Ecto neural progenitor cell (in vitro differentiated cells): ENCODE measurements at places on chromosomes 4 and X.
A peak's percentile ranks its signal among the peaks of the same experiment; 100 is the strongest.

DNA sequence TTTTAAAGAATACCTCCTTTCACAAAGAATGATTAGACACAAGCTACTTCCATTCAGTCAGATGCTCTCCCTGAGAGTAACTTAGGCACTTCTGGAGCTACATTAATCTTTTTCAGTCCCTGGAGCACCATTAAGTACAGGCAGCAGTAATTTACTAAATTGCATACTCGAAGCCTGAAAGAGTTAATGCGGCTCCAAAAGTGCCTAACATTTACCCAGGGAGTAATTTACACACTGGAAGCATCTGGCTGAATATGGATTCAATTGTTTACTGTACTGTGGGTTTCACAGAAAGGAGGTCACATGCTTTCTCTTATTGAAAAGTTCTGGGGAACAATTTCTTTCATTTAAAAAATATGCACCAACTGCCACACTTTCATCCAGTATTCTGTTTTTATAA, 260.8 kb upstream of the TENM3 start:
- no peak for DNase-seq

GRCh38 chr4:101599620-101600019, 190.9 kb upstream of the BANK1 start:
- no peak for DNase-seq

DNA sequence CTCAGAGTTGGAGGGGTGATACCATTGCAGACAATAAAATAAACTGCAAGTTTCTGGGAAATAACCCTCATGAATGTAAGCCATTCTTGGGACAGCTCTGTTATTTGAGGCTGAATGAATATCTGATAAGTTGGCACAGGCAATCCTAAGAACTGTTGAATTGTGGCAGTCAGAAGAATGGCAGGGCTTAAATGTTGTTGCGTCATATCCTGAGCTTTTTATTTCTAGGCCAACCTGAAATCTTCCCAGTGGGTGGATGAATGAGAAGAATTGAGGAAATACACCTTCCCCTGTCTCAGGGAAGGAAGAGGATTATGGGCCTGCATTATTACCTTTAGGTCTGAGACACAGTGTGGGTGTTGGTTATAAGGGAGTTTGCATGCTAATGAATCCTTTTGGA, 64.4 kb upstream of the C4orf54 start:
- no peak for DNase-seq

DNA sequence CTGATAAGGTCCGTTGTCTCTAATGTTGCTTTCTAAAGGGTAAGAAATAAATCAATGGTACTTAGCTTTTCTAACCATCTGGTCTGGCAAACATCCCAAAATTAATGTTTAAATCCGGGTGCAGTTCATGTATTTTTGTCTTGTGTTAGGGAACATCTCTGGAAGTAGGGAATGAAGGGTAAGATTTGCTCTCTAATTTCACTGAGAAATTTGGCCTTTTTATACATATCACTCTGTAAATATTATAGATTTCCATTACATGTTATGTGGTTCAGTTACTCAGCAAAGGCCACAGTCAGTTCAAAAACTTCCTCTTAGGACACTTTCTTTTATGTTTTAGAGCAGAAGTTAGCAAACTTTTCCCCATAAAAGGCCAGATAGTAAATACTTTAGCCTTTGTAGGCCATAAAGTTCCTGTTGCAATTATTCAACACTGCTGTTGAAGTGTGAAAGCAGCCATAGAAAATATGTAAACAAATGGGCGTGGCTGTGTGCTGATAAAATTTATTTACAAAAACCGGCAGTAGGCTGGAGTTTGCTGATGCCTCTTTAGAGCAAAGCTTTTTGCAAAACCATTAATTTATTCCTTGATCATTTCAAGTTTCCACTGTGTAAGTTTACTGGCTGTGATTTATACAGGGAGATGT, 218.1 kb downstream of the ANTXR2 start:
- DNase-seq, result no peak

- no peak for DNase-seq
Measured at GRCh38 chrX:15014281-15014680, 141.1 kb downstream of the MOSPD2 start.

DNA sequence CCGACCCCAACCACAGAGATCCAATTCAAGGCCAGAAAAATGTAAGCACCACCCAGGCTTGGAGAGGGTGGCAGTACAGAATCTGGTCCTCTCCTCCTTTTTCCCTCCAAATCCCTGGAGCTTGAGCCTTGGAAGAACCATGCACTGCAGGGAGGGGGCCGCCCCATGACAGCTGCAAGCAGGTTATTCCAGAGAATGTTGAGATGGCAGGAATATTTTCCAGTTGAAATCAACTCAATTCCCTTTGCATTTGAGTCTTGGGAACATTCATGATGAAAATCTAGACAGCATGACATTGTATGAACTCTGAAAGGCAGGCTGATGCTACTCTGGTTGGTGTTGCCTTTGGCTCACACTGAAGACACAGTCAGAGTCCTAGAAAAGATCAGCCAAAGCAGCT, 386.6 kb upstream of the FGF16 start:
- no peak for DNase-seq

DNA sequence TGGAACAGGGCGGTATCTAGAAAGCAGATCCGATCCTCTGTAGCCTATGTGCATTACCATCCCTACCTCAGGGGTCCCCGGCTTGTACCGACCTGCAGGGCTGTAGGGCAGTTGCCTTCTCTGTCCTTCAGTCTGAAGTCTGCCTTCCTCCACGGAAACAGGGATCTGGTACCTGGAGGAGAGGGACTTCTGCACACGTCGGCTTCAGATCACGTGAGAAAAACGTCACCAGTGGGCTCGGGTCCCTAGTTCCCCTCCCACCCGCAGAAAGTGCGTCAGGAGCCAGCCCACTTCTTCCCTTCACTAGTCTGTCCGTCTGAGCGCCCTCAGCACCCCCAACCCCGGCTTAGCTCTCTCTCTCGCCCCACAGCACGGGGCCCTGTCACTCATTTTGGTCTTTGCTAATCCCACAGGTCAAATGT, at the start of gene TCEAL5:
TSS of gene TCEAL5 (minus strand) at position 170 of the 422 bp plus-strand sequence. CDS start 2,187 bp downstream, outside the sequence.
- no peak for DNase-seq

GRCh38 chr4:178068136-178068535, 625.9 kb upstream of the AGA start:
- no peak for DNase-seq

GRCh38 chr4:146643812-146644401, 5.2 kb downstream of the POU4F2 start:
- no peak for DNase-seq

GRCh38 chr4:94583914-94584641, 132.3 kb downstream of the PDLIM5 start:
- DNase-seq, result no peak

GRCh38 chrX:40062525-40063155, 35.1 kb downstream of the BCOR start:
- no peak for DNase-seq

GRCh38 chr4:96317891-96318290, 478.0 kb downstream of the PDHA2 start:
- no peak for DNase-seq

DNA sequence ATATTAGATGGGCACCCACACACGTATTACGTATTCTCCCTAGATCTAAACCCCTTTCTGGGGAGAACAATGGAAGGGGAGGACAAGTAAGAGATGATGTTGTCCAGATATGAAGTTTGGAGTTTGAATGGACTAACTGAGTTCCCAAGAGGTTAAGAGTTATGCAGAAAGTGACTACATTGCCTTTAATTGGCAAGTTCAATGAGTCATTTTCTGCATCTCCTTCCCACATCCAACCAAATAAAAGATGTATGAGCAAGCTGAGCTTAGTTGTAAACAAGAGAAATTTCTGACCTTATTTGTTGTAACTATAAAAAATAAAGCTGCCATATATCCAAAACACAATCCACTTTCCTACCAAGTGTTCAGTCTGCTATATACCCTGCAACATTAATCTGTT, 50.5 kb downstream of the TIGD2 start:
- DNase-seq, result no peak

DNA sequence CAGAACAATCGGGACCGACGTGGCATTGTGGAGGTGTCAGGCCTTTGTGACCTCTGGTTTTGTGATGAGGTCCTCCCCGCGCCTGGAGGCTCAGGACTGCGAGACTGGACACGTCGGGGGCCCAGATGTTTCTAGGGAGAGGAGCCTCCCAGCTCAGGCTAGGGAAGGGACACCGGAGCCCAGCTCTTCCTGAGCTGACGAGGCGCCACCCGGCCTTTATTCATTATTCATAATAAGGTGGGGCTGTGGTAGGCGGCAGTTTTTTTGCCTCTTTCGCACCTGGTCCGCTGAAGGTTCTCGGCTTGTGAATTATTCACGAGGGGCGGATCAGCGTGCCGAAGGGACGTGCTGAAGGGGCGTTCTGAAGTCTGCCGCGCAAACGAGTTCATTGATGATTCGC, 2.3 kb upstream of the UBA1 start:
- peak; percentile 56 for DNase-seq

DNA sequence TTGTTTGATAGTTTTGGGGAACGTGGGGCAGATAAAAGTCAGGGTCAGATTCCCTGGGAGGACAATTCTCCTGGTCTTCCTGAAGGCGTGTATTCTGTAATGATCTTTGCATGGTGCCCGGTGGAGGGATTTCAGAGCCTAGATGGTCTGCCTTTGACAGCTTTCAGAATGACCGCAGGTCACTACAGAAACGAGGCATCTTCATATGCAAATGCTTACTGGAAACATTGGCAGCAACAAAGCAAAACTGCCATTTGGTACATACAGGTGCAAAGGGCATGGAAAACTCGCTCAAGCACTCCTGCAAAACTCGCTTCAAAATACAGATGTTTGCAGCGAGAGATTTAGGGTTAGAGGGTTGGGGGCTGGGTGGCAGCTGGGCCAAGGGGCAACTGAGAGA, 8.8 kb downstream of the C4orf50 start:
- no peak for DNase-seq

DNA sequence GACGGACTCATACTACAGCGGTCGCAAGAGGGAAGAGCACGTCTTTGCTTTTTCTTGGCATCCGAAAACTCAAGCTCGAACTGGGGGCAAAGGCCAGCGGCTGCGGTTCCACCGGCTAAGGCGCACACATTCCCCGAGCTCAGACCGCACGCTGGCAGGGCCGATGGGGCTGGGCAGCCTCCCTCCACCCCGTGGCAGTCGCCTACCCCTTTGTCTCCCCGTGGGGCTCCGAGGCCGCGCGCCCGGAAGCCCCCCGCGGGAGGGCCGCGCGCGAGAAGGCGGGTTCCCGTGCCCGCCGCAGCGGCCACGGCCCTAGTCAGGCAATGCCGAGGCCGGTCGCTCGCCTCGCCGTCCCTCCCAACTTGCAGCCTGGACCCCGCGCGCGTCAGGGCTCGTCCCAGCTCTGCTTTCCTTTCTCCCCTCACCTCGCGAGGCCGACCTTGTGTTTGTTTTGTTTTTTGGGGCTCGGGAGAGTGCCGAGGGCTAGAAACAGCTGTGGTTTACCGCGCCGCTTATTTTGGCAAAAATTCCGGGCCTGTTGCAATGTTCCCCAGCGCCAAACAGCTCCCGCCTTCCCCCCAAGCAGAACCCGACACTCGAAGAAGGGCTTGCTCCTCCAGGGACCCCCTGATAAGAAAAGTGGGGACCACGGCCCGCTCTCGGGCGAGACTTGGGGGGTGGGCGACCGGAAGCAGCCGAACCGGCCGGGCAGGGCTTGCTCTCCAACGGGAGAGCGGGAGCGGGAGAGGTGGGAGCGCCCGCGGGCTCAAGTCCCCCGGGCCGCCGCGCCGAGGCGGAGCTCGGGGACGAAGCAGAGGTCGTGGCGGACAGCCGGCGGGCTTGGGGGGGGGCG, 561 bp upstream of the N4BP2 start:
- DNase-seq, result peak; percentile 90

DNA sequence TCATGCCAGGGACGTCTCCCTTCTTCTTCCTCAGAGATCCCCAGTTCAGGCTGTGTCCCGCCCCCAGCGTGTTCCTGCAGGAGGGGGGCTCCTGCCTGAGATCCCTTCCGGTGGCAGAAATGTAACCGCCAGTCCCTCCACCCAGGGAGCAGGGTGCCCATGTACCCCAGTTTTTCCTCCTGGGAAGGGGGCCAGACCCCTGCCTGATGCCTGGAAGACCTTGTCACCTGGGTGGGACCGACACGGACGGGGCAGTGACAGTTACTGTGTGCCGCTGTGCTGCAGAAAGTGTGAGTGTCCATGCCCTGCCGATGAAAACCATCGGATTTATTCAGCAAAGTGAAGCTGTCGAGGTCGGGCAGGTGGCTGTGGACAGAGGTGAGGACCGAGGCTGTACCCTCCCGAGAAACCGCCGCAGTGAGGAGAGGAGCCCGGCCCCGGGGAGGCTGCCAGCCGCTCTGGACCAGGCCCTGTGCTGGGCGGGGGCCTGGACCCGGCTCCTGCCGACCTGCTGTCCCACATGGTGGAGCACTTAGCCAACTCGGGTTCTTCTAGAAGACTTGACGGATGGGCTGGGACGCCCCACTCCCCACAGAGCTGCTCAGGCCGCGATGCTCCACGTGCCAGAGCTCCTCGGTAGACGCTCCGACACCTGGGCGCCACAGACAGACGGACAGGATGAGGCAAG, 36.7 kb upstream of the HMX1 start:
- DNase-seq, result peak; percentile 39

DNA sequence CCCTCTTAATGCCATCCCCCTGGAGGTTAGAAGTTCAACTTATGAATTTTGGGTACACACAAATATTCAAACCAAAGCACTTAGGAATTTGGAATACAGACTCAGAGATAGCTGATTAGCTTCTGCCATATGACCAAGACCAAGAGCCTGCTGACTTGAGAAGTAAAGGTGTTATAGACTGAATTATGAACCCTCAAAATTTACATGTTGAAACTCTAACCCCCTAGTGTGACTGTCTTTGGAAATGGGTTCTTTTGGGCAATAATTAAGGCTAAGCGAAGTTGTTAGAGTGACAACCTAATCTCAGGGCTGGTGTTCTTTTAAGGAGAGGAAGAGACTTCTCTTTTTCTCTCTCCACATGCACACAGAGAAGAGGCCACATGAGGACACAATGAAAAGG, 151.2 kb downstream of the COX18 start:
- DNase-seq, result no peak

DNA sequence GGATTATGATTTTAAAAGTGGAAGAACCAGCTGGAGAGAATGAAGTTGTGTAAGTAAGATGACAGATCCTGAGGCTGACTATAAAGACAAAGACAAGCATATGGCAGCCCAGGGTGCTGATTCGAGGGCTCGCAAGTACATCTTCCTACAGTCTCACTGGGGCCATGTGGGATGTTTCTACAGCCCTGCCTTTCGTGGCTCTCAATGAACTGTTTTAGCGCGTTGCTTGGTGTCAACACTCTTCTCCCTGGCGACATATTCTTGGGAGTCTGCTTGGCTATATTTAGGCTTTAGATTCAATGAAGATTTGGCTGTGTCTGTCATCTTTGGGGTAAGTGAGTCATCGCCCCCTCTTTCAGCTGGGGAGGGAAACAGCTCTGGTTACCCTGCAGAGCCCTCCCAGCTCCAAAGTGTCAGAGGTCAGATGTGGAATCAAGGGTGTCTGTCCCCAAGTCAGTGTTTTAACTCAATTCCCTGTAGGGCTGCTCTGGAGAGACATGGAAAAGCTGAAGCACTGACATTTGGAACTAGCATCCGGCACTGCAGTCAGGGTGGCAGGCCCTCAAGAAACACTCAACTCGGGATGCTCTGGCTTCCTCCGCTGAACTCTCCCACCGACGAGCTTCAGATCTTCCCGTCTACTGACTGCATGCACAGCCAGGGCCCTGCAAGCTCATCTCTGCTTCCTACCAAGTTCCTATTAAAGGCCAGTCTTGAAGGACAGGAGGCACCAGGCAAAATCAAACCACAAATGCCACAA, 65.7 kb downstream of the GATB start:
- no peak for DNase-seq

- no peak for DNase-seq
Measured at GRCh38 chrX:41827886-41828285, 95.5 kb downstream of the CASK start.
